ENCODE measurements at places on chromosomes 16 and 17. TPM values are rescaled to one million over a fixed set of nuclear protein-coding genes. Genes with fewer than 3 reads are reported as not detected.
A peak's percentile ranks its signal among the peaks of the same experiment; 100 is the strongest.

Gene PRCD
- 9.4 TPM for total RNA-seq

Gene DCTN5
- total RNA-seq = 69.0 TPM

Gene APOBR
- total RNA-seq = 0.10 TPM

Gene OR1A1
- not detected for total RNA-seq

DNA sequence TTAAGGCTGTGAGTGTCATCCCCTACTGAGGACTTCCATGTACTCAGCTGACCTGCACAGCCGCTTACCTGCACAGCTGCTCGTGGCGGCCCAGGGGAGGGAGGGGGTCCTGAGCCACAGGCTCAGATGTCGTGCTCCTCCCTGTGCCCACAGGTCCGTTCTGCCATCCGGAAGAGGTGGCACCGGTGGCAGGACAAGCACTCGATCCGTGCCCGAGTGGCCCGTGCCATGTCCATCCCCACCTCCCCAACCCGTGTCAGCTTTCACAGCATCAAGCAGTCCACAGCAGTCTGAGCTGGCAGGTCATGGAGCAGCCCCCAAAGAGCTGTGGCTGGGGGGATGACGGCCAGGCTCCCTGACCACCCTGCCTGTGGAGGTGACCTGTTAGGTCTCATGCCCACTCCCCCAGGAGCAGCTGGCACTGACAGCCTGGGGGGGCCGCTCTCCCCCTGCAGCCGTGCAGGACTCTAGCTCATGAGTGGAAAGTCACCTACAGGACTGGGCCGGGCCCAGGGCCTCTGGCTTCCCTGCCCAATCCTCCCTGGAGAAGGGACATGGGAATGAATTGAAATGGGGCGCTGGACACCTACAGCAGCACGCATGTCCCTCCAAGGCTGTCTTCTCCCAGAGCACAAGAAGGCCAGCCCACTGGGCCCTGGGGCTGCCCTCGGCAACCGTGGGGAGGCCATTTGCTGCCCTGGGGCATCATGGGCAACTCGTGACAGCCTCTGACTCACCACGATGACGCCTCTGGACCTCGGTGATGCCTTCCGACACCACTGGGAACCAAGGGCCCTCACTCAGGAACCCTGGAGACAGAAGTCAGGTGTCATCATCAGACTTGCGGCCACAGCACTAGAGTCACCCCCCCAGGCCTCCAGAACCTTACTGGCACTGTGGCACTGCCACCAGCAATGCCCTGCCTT, 9.9 kb upstream of the SPPL2C start:
- no peak for DNase-seq

GRCh38 chr17:45146890-45147580, 1.2 kb upstream of the HEXIM1 start:
- DNase-seq = peak; percentile 40

DNA sequence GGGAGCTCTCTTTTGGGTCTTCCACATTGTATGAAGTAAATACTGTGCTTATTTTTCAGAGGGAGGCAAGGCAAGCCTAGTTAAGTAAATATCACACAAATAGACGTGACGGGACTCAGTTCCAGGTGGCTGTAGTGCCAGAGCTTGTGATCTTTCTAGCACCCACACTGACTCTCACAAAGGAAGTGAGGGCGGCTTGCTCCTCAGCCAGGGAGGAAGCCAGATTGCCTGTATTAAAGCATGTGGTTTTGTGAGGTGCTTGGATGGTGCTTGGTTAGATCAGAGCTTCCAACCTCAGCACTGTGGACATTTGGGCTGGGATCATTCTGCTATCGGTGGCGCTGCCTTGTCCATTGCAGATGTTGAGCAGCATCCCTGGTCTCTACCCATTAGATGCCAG, 80.1 kb downstream of the VAT1L start:
- no peak for DNase-seq

DNA sequence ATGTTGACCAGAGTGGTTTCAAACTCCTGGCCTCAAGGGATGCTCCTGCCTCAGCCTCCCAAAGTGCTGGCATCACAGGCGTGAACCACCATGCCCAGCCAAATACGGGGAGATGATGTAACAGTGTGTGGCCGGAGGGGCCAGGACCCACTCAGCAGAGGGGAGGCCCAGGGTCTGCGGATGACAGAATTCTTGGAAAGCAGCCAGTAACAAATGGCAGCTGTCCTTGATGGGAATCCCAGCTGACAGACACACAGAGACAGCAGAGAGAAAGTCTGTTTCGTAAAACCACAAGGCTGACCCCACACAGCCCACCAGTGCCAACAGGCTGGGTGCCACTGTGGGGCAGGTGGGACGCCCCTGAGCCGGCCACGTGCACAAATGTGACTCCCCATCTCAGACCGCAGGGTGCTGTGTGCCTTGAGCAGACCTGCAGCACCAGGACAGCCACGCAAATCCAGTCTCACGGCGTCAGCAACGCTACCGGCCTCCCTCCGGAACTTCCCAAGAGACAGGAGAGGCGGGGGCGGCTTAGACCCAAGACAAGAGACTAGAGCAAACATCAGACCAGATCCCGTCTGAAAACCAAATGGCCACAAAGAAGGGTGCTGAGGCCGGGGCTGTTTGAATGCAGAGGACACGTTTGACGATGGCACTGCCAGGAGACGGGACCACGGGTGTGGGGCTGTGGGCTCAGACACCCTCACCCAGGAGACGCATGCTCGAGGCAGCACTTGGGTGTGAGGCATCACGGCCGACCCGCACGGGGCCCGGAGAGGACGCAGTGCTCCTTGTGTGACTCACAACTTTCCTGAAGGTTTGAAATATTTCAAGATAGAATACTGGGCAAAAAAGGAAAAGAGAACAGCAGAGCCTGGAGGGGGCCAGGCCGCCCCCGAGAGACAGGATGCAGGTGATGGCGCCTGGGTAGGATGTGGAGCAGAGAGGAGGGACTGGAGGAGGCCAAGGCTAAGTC, 24.6 kb downstream of the CTU2 start:
- DNase-seq = no peak

DNA sequence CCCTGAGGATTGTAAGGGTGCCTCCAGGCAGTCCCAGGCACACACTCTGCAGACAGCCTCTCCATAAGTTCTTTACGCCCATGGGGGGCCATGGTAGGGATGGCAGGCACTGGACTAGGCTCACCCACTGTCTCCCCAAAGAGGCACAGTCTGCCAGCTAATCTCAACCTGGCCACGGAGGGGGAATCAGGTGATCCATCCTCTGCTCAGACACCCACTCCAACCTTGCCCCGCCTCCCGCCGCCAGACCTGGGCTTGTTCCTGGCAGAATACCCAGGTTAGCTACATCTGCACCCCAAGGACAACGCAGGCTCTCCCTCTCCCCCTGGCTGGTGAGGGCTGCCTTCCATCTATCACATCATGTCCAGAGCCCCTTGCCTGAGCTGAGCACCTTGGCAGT, 1.2 kb downstream of the NLGN2 start:
- DNase-seq = no peak

GRCh38 chr16:48632137-48632774, 22.3 kb upstream of the N4BP1 start:
- no peak for DNase-seq

DNA sequence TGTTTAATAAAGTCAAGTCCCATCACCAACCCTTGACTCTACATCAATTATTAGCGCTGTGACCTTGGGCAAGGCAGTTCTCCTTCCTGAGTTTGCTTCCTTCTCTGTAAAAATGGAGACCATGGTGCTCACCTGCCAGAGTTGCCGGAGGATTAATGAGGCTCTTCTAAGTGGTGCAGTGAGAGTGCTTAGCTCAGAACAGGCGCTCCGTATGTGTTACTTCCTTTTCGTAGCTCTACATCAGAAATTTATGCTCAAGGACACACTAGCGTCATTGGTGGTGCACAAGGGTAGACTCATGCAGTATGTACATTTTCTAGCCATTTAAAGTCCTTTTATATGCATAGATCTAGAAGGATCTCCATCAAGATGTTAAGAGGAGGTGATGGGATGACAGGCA, 17.4 kb upstream of the CMIP start:
- DNase-seq = no peak

- DNase-seq = peak; percentile 75
Measured at GRCh38 chr17:7912927-7913524, 3.1 kb downstream of the RNF227 start.

DNA sequence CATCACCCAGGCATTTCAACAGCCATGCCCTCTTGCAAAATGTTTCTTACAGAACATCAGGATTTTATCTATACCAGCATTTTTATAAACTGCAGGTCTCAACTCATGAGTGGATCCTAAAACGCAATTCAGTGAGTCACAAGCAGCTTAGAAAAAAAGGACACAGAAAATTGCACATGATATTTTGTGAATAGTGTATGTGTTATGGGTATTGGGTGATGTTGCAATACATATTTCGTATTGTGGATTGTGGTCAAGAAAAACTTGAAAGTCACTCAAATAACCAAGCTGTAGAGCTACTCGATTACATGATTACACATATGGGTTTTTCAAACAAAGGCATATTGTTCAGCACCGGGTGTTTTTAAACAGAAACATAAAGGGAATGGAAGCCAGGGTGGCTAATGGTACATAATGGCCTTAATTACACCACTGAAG, 1.4 kb downstream of the WIPI1 start:
- DNase-seq = no peak
